Lower lobe of right lung (tissue), 2 donors: ENCODE measurements at places on chromosomes 2 and 18. TPM values are rescaled to one million over a fixed set of nuclear protein-coding genes. Genes with fewer than 3 reads are reported as not detected.

- no peak for DNase-seq
These were observed 79.7 kb upstream of the LRATD1 start for GRCh38 chr2:14552818-14553217.

- DNase-seq: no peak
These were observed 237.3 kb downstream of the GALR1 start for GRCh38 chr18:77486985-77487384.

The HRH4 gene
- total RNA-seq: 2.0 TPM

GRCh38 chr2:188751816-188752215 is 222.4 kb upstream of the COL3A1 start:
- DNase-seq: no peak

- DNase-seq: no peak
These were observed 810.8 kb upstream of the CHAC2 start for GRCh38 chr2:52956766-52957165.

- no peak for DNase-seq
These were observed 662.3 kb downstream of the IRS1 start for GRCh38 chr2:226137201-226137811.

DNA sequence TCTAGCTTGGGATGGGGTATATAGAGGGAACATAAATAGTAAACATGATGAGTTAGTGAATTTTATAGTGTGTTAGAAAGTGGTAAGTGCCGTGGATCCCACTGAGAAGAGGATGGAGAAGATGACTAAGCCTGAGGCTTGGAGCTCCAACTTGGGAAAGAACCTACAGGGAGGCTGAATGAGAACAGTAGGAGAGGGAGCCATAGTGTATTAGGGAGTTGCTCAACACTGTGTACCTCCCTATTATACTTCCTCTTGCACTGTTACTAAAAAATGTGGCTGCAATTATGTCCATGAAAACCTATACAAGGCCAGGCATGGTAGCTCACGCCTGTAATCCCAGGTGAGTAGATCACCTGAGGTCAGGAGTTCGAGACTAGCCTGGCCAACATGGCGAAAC is 2.9 kb upstream of the SLC19A3 start:
- no peak for DNase-seq

DNA sequence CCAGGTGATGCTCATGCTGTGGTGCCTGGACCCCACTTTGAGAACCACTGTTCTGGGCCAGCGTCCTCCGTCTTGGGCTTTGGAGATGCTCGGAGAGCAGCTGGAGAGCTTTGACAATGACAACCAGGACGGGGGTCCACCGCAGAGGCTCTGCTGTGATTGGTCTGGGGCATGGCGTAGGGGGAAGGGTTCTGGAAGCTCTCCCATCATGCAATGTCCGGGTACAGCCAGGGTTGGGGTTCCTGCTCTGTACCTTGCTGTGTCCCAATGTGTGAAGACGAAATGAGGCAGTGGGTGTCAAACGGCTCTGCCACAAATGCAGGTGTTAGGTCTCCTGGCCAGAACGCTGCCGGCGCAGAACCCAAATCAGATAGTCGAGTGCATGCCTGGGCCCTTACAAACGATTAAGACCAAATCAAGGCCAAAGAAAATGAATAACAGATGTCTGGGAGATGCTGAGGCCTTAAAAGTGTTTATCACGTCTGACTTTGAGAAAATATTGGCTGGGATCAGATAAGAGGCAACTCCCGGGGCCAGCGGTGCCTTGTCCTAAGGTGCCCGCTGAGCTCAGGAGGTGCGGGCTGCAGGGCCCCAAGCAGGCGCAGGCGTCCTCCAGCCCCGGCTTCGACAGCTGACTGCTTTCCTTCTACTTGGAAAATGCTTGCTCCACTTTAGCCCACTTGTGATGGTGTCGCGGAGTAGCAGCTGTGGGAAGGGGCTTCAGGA is 117.2 kb downstream of the VAPA start:
- DNase-seq: no peak

The EPAS1 gene
- 1,419 TPM for total RNA-seq

DNA sequence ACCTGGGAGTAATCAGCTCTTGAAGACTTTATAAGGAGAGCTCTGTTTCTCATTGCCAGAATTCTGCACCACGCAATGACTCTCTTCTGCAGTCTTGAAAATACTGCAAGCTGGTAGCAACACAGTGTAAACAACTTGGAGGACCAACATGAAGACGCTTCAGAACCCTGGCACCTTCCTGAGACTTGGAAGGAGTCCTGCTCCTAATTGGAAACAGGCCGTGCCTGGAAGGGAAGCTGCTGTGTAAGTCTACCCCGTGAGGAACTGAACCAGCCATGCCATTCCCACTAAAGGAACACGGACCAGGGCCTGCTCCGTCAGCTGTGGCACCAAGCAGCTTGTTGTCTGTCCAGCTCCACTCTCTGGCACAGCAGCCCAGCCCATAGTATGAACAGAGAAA is 171.1 kb downstream of the PAX3 start:
- no peak for DNase-seq

The GPR39 gene
- 11.2 TPM for total RNA-seq

- no peak for DNase-seq
These were observed 125.7 kb downstream of the RBMS1 start for GRCh38 chr2:160367887-160368286.

DNA sequence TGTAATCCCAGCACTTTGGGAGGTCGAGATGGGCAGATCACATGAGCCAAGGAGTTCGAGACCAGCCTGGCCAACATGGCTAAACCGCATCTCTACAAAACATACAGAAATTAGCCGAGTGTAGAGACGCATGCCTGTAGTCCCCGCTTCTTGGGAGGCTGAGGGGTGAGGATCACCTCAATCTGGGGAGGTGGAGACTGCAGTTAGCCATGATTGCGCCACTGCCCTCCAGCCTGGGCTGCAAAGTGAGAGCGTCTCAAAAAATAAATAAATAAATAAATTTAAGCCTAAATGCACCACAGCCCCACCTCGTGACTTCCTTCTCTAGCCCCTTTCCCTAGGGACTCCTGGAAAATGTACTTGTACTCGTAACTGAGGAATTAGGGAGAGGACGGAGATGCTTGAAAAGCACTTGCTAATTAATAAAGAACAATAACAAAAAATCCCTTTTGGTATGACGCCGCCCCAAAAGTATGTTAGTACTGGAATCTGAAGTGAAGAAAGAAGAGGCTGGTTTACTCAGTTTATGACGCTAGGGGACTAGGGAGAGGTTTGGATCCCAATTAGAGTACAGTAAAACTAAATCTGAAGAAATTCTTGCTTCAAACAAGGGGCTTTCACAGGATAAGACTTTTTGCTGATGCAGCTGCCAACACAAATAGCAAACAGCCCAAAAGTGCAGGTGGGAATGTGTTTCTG is 887 bp upstream of the ZNF396 start:
- DNase-seq: no peak

DNA sequence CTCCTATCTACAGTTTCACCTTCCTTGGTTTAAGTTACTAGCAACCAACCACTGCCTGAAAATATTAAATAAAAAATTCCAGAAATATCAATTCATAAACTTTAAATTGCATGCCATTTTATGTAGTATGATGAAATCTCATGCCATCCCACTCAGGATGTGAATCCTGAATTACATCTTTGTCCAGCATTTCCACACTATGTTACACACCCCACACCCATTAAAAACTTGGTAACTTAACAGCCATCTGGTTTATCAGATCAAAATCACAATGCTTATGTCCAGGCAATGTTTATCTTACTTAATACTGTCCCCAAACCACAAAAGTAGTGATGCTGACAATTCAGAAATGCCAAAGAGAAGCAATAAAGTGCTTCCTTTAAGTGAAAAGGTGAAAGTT is 21.6 kb downstream of the CUL3 start:
- DNase-seq: no peak

- no peak for DNase-seq
These were observed 411.2 kb upstream of the PIK3C3 start for GRCh38 chr18:41543815-41544214.

DNA sequence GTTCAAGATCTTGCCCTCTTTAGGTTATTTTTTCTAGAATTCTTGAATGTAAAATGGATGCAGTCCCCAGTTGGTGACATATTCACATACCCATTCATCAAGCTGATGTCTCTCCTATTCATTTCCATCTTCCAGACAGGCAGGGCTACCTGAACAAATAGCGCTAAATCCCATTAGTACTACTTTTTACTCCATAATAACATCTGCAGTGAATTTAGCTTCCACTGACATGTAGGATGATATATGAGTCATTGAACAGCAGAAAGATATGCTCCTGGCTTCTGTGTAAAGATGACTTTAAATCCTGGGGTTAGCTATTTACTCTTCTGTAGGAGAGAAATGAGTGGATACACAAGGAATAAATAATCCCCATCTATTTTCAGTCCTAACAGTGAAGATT is 194.7 kb downstream of the RND3 start:
- DNase-seq: no peak

The SCYGR5 gene
- total RNA-seq: not detected

DNA sequence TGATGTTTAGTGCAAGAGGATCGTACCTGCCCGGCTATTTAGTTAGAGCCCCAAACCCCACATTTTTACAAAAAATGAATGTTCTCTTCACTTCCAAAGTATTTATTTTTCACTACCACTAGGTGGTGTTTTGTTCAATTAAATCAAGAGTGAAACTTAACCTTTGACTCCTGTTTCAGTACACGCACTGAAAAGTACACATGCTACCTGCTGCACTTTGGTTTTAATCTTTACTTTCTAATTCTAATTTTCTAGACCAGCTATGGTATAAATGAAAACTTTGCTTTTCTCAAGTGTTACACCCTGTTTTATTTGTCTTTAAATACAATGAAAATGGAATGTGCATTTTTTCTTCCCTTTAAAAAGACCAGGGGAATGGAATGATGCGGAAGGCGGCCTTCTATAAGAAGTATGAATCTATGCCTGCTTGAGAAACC is 31.4 kb upstream of the CHN1 start:
- DNase-seq: no peak

The ZNF521 gene
- 12.7 TPM for total RNA-seq

DNA sequence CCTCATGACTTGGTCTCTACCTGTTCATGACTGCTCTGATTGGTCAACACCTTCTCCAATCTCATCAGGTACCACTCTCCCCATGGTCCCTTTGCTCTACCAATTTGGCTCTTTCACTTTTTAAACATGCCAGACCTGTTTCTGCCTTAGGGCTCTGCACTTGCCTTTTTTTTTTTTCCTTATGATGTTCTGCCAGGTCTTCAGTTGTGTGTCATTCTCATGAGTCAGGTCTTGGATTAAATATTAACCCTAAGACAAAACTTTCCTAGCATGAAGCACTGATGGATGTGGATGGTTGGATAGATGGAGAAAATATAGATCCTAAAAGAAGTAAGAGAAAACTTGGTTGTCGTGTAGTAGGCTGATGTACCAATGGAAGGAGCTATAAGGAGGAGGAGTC is 219.3 kb downstream of the TTC32 start:
- no peak for DNase-seq

The C2orf66 gene
- total RNA-seq: 0.21 TPM

DNA sequence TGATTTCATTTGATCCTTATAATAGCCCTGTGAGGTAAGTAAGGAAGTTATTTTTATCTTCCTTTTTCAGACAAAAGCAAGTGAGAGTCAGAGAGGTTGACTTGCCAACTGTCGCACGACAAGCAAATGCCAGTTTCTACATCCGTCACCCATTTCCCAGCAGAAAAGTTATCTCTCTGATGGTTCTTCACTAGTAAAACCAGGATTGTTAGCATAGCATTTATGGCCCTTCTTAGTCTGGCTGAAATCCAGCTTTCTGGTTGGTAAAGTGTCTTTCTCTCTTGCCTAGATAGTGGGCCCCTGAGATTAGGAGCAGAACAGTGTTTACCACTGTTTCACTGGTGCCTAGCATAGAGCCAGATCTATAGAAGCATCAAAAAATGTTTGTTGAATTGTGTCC is 7.1 kb upstream of the XDH start:
- DNase-seq: no peak

GRCh38 chr18:21053127-21053526 is 58.5 kb downstream of the ROCK1 start:
- no peak for DNase-seq

DNA sequence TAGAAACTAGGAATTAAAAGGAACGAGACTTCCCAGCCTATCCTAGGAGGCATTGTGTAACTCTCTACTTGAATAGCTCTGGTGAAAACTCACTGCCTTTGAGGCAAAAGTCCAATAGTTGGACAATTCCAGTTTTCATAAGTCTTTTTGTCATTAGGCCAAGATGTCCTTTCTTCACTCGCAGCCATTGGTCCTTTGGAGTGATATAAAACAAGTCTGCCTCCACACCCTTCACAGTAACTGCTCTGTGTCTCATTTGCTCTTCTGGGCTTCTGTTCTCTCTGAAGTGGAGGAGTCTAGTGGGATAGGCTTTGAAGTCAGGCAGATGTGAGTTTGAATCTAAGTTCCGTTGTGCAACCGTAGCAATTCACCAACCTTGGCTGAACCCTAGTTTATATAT is 28.2 kb downstream of the ANTXR1 start:
- no peak for DNase-seq
